ENCODE measurements at places on chromosomes 4 and X. TPM values are rescaled to one million over a fixed set of nuclear protein-coding genes. Genes with fewer than 3 reads are reported as not detected.

Gene TMEM131L
- total RNA-seq = 32.7 TPM

Gene CLDN24
- not detected for total RNA-seq

Gene PLK4
- total RNA-seq = 43.5 TPM

Gene F11
- not detected for total RNA-seq

Gene CDX4
- not detected for total RNA-seq

Gene IQCM
- not detected for total RNA-seq

Gene SMIM10
- total RNA-seq = 0.34 TPM

Gene USP26
- total RNA-seq = not detected

Gene TBX22
- not detected for total RNA-seq

Gene TCEAL4
- total RNA-seq = 13.3 TPM

Gene MAN2B2
- 18.0 TPM for total RNA-seq

Gene FABP2
- total RNA-seq = not detected

Gene MAOA
- total RNA-seq = 14.8 TPM

Gene GATA1
- not detected for total RNA-seq

Gene GPR78
- not detected for total RNA-seq

Gene SORCS2
- 0.07 TPM for total RNA-seq

Gene ADH7
- not detected for total RNA-seq

Gene EXOC1
- total RNA-seq = 22.4 TPM

All from activated CD4-positive, alpha-beta memory T cell treated with anti-CD3 and anti-CD28 coated beads for 36 hours (primary cell).